Motor neuron (in vitro differentiated cells): ENCODE measurements at places on chromosomes 16 and 17. TPM values are rescaled to one million over a fixed set of nuclear protein-coding genes. Genes with fewer than 3 reads are reported as not detected.
A peak's percentile ranks its signal among the peaks of the same experiment; 100 is the strongest.

The ACSM2A gene
- total RNA-seq, result 0.27 and 0.36 TPM in 2 replicates

The KRTAP16-1 gene
- 0.28 and 0.41 TPM in 2 replicates for total RNA-seq

The C1QTNF1 gene
- total RNA-seq, result 6.3 and 8.4 TPM in 2 replicates

The ZP2 gene
- not detected in 2 replicates for total RNA-seq

The ZNF48 gene
- 16.0 and 17.0 TPM in 2 replicates for total RNA-seq

DNA sequence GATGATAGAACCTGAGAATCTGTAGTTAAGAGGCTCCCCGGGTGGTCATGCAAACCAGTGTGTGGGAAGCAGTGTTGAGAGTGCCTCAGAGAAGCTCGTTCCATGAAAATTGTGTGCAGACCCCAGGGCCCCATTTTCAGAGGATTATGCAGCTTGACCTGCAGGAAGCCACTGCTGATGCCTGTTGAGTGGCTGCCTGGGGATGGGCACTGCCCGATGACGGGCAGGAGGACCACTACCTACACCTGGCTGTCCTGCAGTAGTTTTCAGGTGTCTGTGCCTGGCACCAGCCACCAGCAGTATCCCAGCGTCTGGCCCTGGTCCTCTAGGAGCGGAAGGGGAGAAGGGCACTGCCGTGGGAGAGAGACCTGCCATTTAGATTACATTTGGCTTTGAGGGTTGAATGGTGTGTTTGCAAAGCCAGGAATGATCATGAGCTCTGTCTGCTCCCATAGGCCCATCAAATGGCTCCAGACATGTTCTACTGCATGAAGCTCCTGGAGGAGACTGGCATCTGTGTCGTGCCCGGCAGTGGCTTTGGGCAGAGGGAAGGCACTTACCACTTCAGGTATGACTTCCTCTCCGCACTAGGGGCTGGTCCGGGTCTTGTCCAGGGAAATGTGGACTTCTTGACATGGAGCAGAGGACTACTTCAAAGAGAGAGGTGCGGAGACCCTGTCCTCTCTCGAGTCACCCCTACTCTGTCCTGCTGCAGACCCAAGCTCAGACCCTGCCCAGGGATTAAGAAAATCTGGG lies 42.5 kb downstream of the GPT2 start:
- ATAC-seq, result no peak

GRCh38 chr16:89224665-89225064 lies 7.2 kb downstream of the ZNF778 start:
- no peak for ATAC-seq

GRCh38 chr17:54736573-54736972 lies 164.1 kb upstream of the TOM1L1 start:
- ATAC-seq, result no peak

- ATAC-seq, result peak; percentile 47
Measured at GRCh38 chr17:1322014-1322428, 42.6 kb downstream of the TRARG1 start.

DNA sequence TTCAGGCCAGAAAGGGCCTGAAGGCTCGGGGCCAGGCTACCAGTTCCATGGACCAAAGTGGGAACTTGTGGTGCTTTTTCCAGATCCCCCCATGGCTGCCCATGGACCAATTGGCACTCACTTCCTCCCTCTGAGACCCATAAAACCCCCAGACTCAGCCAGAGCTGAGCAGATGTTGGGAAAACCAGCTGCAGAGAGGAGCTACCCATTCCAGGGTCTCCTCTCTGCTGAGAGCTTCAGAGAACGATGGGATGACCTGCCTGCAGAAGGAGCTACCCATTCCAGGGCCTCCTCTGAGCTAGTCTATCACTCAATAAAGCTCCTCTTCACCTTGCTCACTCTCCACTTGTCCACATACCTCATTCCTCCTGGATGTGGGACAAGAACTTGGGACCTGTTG lies 52.2 kb upstream of the MED9 start:
- no peak for ATAC-seq
